ENCODE measurements at places on chromosomes 5 and 9. TPM values are rescaled to one million over a fixed set of nuclear protein-coding genes. Genes with fewer than 3 reads are reported as not detected.
A peak's percentile ranks its signal among the peaks of the same experiment; 100 is the strongest.

The WASHC1 gene
- 2.9 TPM for total RNA-seq

The CBY3 gene
- total RNA-seq, result not detected

- peaks cover 36% of the 10 kb centered on the region for H3K36me3 ChIP-seq
- H3K4me1 ChIP-seq, result no peaks in the 10 kb centered on the region
- no peak for DNase-seq
- H3K27me3 ChIP-seq, result no peaks in the 10 kb centered on the region
These were observed 25.3 kb downstream of the EFCAB9 start for GRCh38 chr5:172219296-172219695.

DNA sequence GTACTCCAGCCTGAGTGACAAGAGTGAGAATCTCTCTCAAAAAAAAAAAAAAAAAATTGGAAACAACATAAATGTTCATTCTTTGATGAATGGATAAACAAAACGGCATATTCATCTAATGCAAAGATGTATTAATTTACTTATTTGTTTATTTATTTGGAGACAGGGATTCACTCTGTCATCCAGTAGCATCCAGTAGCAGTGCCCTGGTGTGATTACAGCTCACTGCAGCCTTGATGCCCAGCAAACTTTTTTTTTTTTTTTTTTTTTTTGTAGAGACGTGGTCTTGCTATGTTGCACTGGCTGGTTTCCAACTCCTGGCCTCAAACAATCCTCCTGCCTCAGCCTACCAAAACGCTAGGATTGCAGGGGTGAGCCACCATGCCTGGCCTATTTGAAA, 24.4 kb downstream of the OR2V2 start:
- H3K27ac ChIP-seq, result no peak overlapping the region
- H3K4me3 ChIP-seq, result no peak overlapping the region
- DNase-seq, result no peak
- peaks cover 28% of the 10 kb centered on the region for H3K27me3 ChIP-seq
- H3K36me3 ChIP-seq, result no peaks in the 10 kb centered on the region

DNA sequence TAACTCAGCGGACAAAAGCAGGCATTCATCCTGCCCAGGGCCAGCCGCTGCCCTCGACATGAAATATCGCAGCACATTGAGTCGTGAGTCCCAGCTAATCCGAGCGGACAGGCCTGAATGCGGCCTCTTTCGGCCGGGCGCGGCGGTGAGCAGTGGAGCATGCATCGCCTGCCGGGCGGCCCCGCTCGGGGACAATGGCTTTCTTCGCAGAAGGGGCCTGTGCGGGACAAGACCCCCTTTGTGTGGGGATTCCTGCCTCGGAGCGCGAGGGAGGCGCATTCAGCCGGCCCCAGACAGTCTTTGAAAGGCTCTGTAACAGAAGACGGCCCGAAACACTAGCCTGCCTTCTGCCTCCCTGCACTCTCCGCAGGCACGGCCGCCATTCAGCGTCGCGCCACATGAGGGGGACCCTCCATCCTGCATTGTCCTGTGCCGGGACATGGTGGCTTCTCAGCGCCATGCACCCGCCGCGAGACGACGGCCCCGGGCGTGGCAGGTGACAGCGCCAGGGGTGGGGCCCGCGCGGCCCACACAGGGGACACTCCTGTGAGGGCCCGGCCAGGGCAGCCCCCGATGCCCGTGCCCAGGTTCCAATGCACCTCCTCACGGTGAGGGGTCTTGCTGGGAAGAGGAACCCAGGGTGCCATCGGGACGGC, 52.0 kb downstream of the EXD3 start:
- H3K4me3 ChIP-seq, result no peak overlapping the region
- H3K36me3 ChIP-seq, result peaks cover 47% of the 10 kb centered on the region
- H3K27ac ChIP-seq, result no peak overlapping the region
- H3K27me3 ChIP-seq, result no peaks in the 10 kb centered on the region
- peaks cover 17% of the 10 kb centered on the region for H3K4me1 ChIP-seq
- DNase-seq, result peak; percentile 82
